ENCODE measurements at places on chromosomes 11 and 22.
A peak's percentile ranks its signal among the peaks of the same experiment; 100 is the strongest.

DNA sequence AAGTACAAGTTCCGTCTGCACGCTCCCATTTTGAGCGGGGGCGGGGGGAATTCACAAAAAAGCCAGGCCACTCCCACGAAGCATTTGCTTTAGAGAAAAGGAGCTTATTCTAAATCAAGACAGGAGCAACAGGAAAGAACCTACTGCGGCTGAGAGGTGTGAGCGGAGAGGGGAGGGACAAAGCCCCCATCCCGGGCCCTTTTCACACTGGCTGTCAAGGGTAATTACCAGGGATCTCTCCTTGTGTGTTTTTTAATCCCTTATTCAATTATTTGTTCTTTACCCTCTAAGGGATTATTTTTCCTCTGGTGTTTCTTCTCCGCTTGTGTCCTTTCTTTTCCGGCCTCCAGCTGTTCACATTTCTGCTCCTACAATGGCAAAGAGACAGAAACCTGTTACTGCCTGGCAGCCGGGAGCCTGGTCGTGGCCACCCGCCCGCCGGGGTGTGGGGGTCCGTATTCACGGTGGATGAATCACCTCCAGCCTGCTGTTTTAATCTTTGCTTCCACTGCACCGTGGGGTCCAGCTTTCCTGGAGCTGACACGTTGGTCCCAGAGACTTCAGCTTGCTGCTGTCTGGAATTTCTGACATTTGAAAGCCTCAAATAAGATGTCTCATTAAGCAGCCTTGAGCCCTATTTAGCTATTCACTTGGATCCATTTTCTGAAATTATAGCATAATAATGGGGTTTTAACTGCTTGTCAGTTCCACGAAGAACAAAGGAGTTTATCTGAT is 61.4 kb upstream of the FADD start:
- DNase-seq: peak; percentile 18

DNA sequence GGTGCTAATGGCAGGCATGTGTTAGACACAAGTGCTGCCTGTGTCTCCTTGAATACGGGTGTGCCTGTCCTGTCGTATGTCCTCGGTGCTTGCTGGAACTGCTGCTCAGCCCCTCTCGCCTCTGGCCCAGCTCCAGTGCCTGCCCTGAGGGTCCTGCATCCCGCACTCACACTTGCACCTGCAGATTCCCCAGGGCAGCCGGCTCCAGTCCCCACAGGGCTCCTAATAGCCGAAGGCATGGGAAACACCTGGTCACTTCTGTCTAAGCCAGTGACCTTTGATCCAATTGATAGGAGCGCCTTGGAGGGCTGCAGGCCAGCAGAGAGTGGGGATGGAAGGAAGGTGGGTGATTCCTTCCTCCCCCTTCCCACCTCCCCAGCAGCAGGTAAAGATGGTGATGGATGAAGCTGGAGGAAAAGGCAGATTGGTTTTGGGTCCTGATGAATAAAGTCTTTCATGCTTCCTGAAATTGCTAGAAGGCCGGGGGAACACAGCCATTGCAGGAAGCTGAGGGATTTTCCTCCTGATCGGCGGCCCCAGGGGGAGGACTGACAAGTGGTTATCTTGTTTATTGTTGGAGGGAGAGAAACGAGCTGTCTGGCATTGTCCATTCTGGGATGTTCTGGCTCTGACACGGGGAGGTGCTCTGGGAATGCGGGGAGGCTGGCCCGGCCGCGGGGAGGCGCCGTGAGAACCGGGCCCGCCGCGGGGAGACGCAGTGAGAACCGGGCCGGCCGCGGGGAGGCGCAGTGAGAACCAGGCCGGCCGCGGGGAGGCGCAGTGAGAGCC is 110.9 kb upstream of the B3GAT1 start:
- no peak for DNase-seq

DNA sequence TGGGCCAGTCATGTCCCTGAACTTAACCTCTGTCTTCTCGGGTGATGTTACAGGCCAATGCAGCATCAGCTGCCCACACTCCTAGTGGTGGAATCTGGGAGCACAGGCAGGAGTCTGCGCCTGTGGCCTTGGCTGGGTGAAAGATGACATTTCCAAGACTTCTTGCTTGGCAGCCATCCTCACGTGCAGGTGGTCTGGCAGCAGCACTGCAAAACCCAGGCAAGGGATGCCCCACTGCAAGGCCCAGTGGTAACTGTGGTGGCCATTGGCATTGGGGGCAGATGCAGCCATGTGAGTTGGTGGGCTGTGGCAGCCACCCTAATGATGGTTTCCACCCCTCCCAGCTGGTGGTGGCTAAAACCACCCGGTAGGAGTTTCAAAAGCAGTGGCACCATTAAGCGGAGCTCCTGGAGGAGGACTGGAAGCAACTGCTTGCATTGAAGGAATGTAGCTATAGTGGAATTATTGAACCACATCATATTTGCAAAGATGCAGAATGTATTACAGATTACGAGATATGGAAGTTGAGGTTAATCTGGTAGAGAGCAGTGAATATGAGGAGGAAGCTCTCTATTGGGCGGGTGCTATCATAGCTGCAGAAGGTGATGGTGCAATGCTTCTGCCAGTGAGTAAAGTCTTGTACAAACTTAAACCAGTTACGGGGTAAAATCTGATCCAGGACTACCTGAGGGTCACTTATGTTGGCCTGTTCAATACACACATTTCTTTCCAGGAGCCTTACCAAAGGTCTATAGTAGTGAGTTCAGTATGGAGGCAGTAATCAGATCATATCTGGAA is 120.7 kb upstream of the TOP3B start:
- no peak for DNase-seq

DNA sequence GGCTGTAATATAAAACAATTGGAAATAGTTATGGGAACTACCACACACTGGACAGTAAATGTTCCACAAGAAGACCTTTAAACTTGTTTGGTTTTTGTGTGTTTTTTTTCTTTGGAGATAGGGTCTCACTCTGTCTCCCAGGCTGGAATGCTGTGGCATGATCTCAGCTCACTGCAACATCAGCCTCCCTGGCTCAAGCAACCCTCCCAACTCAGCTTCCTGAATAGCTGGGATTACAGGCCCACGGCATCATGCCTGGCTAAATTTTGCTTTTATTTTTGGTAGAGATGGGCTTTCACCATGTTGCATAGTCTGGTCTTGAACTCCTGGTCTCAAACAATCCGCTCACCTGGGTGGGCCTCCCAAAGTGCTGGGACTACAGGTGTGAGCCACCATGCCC is 121.0 kb downstream of the MPPED2 start:
- DNase-seq: no peak

GRCh38 chr22:23698673-23699235 is 7.9 kb downstream of the RGL4 start:
- DNase-seq: no peak

- no peak for DNase-seq
Measured at GRCh38 chr22:39414886-39415285, 15.3 kb downstream of the TAB1 start.

GRCh38 chr11:67538823-67539505 is 15.7 kb upstream of the CABP2 start:
- no peak for DNase-seq

DNA sequence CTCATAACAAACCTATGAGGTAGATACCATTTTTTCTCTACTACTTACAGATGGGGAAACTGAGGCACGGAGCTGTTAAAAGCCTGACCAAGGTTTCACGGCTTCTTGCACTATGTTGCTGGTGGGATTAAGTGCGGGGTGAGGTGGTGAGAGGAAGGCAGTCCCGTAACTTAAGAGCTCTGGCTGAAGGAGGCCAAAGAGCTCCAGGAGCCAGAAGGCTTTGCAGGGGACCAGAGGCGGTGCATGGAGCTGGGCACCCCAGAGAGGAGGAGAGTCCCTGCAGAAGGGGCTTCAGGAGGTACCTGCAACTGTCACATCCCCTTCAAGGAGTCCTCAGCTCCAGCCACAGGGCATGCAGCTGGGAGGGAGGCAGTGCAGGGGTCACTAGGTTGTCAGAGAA is 4.1 kb downstream of the CHRM4 start:
- DNase-seq: no peak

Data from fibroblast of skin of back (primary cell).